Esophagus muscularis mucosa (tissue), 4 donors: ENCODE measurements at places on chromosomes 11 and 22. TPM values are rescaled to one million over a fixed set of nuclear protein-coding genes. Genes with fewer than 3 reads are reported as not detected.

DNA sequence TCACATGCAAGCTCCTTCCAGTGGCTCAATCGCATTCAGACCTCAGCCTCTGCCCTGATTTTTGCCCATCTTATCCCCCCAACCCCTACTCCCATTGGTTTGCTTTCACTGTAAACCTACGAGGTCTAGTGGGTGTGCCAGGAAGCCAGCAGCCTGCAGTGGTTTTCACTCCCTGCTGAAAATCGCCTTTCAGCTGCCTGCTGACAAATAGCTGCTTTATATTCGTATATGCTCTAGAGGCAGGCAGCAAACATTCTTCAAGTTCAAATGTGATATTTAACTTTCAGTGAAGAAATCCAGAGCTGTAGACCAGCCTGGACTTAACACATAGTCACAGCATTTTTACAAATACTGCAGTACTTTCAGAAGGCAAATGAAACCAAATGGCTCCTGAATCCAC is 92.8 kb upstream of the APOA1 start:
- no peak for DNase-seq

- no peak for DNase-seq
Measured at GRCh38 chr11:106063009-106063408, 14.1 kb downstream of the KBTBD3 start.

The POLD3 gene
- total RNA-seq, result 13.6 TPM

- no peak for DNase-seq
Measured at GRCh38 chr11:34728609-34729008, 107.7 kb downstream of the EHF start.

- no peak for DNase-seq
Measured at GRCh38 chr11:131675121-131675888, 304.9 kb downstream of the NTM start.

- no peak for DNase-seq
Measured at GRCh38 chr22:39635719-39636118, 65.2 kb downstream of the CACNA1I start.

GRCh38 chr11:18727479-18728236 is 1.7 kb upstream of the IGSF22 start:
- no peak for DNase-seq

DNA sequence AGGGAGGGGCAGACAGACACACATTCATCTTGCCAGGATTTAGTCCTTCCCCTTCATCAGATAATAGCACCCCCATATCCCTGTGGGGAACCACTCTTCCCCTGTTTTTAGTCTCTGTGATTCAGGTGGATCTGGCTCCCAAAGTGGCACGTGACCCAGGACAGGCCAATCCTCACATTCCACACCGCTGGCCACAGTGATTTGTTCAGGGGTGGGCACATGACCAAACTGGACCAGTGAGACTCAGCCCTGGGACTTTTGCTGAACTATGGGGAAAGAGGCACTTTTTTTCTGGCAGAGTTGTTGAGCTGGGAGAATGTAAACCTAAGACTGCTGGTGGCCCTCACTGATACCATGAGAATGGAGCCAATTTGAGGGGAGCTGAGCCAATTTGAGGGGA is 19.1 kb upstream of the KCNJ11 start:
- DNase-seq, result no peak

DNA sequence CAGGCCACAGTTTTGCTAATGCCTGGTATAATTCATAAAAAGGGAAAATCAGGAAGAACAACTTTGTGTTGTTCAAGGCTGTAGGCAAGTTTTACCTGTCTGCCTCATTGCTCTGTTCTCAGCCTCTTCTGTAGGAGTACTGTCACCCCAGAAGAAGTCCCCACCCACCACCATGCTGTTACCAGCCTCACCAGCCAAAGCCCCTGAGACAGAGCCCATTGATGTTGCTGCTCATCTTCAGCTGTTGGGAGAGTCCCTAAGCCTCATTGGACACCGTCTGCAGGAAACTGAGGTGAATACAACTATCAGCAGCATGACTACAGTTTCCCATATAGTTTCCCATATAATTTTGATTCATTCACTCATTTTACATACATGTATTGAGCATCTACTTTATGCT is 11.6 kb upstream of the TOM1 start:
- DNase-seq, result no peak
